ENCODE measurements at places on chromosomes 5 and 9. TPM values are rescaled to one million over a fixed set of nuclear protein-coding genes. Genes with fewer than 3 reads are reported as not detected.

Gene ENHO
- 6.1 TPM for total RNA-seq

Gene CCDC183
- 2.8 TPM for total RNA-seq

Gene CDC14B
- total RNA-seq = 21.6 TPM

Gene CSF2
- 0.30 TPM for total RNA-seq

Gene PRRC1
- total RNA-seq = 53.2 TPM

Gene PCDHA11
- 0.27 TPM for total RNA-seq

Gene PALM2AKAP2
- total RNA-seq = 0.34 TPM

DNA sequence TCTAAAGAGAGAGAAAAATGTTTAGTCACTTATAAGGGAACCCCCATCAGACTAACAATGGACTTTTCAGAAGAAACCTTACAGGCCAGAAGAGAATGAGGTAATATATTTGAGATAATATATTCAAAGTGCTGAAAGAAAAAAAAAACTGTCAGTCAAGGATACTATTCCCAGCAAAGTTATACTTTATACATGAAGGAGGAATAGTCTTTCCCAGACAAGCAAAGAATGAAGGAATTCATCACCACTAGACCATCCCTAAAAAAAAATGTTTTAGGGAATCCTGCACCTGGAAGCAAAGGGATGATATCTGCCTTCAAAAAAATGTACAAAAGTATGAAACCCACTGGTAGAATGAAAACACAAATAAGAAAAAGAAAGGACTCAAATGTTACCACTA, 37.5 kb upstream of the SH3TC2 start:
- no peaks in the 10 kb centered on the region for H3K36me3 ChIP-seq
- no peak overlapping the region for H3K4me3 ChIP-seq
- no peak overlapping the region for H3K27ac ChIP-seq
- H3K27me3 ChIP-seq = no peaks in the 10 kb centered on the region

DNA sequence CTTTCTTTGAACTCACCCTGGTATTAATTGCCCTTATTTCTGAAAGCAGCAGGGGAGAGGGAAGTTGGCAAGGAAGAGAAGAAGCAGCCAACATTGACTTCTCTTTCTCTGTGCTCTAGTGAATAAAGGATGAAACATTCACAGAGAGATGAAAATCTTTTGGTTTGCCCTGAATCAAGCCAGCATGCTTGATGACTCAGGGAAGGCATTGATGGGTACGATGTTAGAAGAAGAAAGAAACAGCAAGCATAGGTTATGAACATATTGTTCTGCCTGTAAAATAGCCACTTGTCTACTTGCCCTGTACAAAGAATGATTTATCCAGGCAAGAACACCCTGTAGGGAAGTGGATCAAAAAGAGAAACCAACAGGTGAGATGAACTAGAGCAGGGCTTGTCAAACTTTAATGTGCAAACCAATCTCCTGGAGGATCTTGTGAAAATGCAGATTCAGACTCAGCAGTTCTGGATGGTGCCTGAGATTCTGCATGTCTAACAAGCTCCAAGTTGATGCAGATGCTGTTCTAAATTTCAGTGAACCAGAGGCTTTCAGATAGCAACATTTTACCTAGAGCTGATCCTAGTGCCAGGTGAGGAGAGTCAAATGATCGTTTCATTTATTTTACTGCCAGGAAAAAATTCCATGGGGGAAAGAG, 586.6 kb upstream of the TLE4 start:
- DNase-seq = no peak
- H3K4me1 ChIP-seq = peaks cover 6% of the 10 kb centered on the region
- H3K27ac ChIP-seq = no peak overlapping the region
- H3K36me3 ChIP-seq = no peaks in the 10 kb centered on the region

DNA sequence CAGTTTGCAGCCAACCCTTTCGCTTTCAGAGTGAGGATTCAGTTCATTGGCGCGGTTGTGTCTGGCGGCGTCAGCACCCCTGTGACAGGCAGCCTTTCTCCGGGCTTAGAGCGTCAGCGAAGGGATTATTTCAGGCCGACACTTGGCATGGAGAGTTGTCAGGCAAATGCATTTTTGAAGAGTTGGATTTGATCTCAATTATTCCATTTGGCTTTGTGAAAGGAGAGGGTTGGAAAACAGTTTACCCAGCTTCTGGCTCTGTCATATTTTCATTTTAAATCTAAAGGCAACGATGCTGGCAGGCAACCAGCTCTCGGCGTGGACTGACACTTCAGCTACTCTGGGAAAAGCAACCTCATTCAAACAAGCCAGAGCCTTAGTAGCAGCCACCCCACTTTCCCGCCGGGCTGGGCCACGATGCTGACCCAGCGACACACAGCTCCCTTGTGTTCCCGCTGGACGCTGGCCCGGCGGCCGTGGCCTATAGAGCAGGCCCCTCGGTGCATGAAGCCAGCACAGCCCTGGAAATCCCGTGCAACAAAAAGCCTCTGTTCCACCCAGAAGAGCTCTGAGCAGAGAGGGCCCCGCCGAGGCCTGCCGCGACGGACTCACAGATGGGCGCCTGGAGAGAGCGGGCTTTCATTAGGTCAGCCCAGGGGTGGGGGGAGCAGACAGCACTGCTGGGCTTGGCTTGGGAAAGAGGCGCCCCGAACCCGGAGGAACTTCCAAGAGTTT, 28.9 kb upstream of the LPCAT1 start:
- no peak for DNase-seq
- peaks cover 14% of the 10 kb centered on the region for H3K4me1 ChIP-seq
- H3K4me3 ChIP-seq = no peak overlapping the region
- no peaks in the 10 kb centered on the region for H3K27me3 ChIP-seq
- no peaks in the 10 kb centered on the region for H3K36me3 ChIP-seq
- H3K27ac ChIP-seq = no peak overlapping the region

DNA sequence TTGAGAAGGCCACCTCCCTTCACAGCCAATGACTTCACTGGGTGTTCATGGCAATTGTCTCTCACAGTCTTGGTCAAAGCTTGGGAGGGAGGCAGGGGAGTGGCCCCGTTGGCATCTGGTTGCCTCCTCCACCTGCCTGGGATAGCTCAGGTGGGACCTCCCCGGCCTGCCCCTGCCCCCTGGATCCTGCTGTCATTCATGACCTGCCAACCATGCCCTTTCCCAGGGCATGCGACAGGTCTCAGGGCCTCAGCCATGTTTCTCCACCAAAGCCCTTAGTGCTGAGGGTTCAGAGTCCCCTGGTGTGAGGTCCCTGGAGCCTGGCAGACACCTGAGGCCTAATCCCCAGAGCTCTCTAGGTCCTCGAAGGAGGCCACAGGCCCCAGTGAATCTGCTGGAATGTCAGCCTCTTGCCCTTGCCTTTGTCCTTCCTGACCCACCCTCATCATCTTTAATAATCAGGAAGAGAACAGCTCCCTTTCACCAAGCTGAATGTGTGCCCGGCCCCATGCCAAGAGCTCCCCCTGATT, 5.6 kb downstream of the DAB2IP start:
- H3K4me3 ChIP-seq = no peak overlapping the region
- H3K36me3 ChIP-seq = no peaks in the 10 kb centered on the region
- H3K27me3 ChIP-seq = no peaks in the 10 kb centered on the region
- DNase-seq = no peak

DNA sequence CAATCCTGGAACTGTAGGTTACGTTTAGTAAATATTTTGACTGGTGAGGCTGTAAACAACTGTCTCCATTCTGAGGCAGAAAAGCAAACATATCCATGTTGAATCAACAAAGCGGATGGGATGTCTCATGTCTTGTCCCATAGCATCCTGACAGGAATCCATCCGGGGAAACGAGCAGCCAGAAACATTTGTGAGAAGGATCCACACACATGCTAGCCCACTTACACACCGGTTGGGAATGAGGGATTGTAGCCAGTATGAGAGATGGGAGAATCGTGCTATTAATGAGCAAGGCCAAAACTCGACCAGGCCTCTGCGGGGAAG, 117.5 kb downstream of the FSTL4 start:
- no peak overlapping the region for H3K27ac ChIP-seq
- DNase-seq = no peak
- H3K27me3 ChIP-seq = no peaks in the 10 kb centered on the region

DNA sequence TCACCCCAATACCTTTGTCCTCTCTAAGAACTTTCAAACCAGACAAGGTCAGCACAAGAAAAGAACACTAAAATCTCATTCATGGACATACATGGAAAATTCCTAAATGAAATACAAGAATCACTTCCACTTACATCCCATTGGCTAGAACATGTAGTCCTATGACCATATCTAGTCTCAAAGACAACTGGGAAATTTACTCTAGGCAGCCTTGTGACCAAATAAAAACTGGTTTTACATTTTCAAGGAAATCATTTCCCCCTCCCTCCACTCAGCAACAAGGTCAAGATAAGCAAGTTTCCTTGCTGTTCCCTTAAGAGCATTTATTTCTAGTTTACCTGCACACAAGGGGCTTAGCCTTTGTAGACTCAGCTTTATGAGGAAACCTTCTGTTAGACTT, 20.3 kb upstream of the SERINC5 start:
- no peaks in the 10 kb centered on the region for H3K36me3 ChIP-seq
- H3K27ac ChIP-seq = no peak overlapping the region
- no peak for DNase-seq
- no peaks in the 10 kb centered on the region for H3K4me1 ChIP-seq

DNA sequence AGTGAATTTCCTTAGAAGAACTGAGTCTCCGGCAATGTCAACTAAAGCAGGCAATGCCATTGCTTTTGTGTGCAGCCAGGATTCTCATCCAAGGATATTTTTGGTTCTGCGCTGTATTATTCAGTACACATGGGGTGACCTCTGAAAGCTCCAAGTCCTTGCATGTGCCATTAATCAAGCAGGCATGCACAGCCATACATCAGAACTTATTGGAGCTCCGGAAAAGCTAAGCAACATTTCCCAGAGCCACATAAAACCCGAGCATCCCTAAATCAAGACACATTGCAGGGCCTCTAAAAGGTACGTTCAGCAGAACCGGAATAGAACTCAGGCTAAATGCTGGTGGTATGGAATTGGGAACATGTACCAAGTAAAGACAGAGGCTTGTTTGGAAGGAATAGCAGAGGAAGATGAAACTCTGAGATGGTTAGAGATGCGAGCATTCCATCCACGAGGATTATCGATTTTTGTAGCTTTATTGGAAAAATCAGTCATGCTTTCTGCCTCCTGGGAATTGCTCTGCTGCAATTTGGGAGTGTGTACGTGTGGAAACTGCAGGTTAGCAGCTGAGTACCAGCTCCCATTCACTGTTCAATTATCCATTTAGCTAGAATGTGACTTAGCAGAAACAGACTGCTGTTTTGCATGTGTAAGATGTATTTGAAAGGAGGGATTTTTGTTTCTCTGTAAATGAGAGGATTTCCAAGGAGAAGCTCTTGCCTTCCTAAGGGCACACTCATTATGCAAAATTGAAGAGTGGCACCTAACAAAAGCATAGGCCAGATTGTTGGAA, 143.7 kb upstream of the WWC1 start:
- peaks cover 60% of the 10 kb centered on the region for H3K27me3 ChIP-seq
- DNase-seq = no peak
- H3K4me1 ChIP-seq = no peaks in the 10 kb centered on the region
- H3K27ac ChIP-seq = no peak overlapping the region
- H3K4me3 ChIP-seq = no peak overlapping the region

GRCh38 chr9:106587042-106587441, 275.9 kb upstream of the ZNF462 start:
- H3K4me3 ChIP-seq = no peak overlapping the region
- H3K36me3 ChIP-seq = no peaks in the 10 kb centered on the region
- H3K27me3 ChIP-seq = no peaks in the 10 kb centered on the region
- no peak overlapping the region for H3K27ac ChIP-seq
- DNase-seq = no peak
- peaks cover 11% of the 10 kb centered on the region for H3K4me1 ChIP-seq

DNA sequence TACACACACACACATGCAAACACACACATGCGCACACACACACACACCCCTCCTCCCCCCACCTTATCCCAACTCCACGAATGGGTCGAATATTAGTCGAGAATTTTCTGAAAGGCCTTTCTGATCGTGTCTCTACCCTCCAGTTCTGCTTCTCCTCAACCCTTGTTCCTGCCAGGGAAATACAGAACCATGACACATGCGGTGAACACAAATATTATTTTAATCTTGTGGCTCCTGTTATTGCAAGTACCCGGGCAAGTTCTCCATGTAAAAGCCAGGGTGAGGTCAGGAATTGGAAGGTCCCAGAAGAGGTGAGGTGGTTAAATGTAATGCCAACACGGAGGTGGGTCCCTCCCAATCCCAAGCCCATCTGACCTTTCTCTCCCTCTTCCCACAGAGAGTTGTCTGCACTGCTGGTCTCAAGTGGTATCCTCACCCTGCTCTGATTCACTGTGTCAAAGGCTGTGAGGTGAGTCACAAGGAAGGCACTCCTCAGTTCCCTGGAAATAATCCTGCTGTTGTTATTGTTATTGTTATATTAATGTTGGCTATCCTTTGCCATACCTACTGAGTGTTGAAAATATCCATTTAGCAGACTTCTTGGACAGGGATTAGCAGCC, 223.7 kb downstream of the PAPPA start:
- peaks cover 17% of the 10 kb centered on the region for H3K4me1 ChIP-seq
- no peak overlapping the region for H3K4me3 ChIP-seq
- no peaks in the 10 kb centered on the region for H3K36me3 ChIP-seq
- no peak overlapping the region for H3K27ac ChIP-seq
- no peaks in the 10 kb centered on the region for H3K27me3 ChIP-seq

DNA sequence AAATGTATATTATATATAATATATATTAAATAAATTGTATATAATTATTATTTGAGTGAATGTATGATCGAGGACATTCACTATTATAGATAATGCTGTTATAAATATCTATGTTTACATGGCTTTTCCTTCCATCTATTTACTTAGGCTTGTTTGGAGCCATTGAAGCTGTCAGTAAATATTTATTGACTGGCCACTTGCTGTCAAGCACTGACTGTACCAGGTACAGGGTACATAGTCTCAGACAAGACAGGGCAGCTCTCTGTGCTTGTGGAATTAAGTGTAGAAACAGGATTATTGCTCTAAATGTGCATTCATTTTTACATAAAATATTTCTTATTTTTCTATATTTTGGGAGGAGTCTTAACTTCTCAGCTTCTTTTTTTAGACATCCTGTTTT, 16.4 kb downstream of the FAXDC2 start:
- no peak overlapping the region for H3K27ac ChIP-seq
- H3K4me1 ChIP-seq = peaks cover 42% of the 10 kb centered on the region
- H3K27me3 ChIP-seq = no peaks in the 10 kb centered on the region

DNA sequence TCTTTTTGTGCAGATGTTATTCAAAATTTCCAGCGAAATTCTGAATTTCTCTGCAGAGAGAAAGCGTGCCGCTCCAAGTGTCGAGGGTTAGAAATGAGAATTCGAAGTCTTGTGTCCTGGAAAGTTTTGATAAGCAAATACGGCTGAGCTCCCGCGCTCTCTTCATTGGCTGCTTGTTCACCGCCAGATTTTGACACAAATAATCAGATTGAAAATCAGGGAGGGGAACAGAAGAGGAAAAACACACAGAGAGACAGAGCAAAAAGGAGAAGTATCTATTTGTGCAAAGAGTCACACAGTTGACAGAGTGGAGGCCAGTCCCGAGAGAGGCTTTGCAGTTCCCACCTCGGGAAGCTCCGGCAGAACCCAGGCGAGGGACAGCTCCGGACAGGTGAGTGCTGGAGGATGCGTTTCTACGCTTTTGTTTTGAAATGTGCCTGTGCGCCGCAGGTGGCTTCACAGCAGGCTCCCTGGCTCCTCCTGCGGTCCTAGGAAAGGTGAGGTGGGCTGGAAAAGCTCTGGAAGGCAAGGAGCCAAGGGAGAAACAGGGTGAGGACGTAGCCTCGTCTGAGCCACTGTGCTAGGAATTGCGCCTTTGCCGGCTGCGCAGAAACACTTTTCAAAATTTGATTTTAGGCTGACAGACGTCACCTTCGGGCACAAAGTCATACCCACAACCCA, at the start of gene GFI1B:
TSS of gene GFI1B (plus strand) at position 244 of the 681 bp plus-strand sequence. CDS start 7,985 bp downstream, outside the sequence.
- DNase-seq = no peak
- H3K36me3 ChIP-seq = no peaks in the 10 kb centered on the region
- H3K4me3 ChIP-seq = no peak within 1 kb of the TSS
- H3K27me3 ChIP-seq = peaks cover 26% of the 10 kb centered on the region
- H3K27ac ChIP-seq = no peak within 1 kb of the TSS

Data from HCT116 (cell line).